ENCODE measurements at places on chromosomes 3 and 15. TPM values are rescaled to one million over a fixed set of nuclear protein-coding genes. Genes with fewer than 3 reads are reported as not detected.

GRCh38 chr3:156465194-156465593, 89.7 kb downstream of the SSR3 start:
- peak; percentile 13 for DNase-seq

GRCh38 chr3:49172551-49173041, 1.2 kb downstream of the KLHDC8B start:
- DNase-seq, result no peak

DNA sequence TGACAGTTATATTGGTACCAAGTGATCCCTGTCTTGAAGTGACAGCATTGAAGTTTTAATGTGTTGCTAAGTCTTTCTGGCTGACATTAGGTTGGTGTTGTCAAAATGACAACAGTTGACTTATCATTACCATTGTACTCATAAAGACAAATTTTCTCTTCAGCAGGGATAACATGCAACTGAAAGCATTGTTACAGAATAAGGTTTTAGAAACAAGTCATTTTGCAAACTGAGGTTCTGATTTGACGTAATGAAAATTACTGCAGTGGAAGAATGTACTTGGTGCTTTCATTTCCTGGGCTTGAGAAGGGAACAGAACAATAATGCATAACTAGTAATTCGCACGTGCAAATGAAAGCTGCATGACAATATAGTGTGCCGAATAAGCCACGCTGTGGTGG, 75.1 kb downstream of the MOBP start:
- DNase-seq, result no peak

The TMC3 gene
- total RNA-seq, result not detected

DNA sequence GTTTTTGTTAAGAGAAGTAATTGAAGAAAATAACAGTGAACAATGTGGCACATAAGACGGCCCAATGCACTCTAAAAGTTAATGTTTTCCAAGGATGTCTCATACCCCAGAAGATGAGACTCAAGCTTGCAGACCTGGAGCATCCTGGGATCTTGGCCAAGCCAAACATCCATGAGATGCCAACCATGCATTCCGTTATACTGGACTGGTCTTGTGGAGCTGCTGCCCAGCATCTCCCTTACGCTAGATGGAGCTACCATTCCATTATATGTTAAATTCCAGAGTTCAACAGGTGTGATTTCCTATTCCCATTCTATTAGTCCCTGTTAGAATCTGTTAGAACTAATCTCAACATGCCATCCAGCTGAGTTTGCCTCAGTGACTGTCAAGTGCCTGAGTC, 181.8 kb downstream of the PDCD6IP start:
- DNase-seq, result peak; percentile 51

DNA sequence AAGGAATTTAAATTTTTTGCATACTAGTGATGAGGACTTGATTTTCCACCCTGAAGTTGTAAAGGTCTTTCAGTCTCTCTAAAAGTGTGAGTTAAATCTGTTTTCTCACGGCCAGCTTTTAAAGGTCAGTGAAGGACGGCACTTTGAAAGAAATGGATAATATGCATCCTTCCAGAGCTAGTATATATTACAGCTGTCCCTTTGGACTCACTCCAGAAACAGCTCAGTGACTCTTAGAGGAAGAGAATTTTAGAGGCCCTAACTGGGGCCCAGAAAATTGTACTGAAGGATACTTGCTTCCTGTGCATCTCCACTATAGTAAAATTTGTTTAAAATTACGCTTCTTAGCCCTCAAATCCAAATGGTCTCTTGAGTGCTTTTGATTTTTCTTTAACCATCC, 41.6 kb downstream of the PIK3CA start:
- peak; percentile 13 for DNase-seq

DNA sequence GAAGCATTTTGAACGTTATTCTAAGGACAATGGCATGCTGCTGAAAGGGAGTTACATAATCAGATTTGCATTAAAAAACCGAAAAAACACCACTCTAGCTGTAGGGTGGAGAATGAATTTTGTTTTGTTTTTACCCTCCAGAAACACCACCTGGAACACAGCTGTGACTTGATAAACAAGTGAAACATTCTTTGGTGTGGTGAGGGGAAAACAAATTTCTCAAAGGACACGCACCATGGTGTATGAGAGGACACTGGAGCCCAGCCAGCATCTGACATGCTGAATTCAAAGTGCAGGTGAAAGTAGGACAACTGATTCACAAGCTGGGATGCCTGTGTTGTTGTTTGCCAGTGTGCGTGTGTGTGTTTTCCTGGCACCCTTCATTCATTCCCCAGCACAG, 554.5 kb upstream of the TBL1XR1 start:
- no peak for DNase-seq

The NDN gene
- not detected for total RNA-seq

GRCh38 chr15:62886431-62887071, 156.0 kb upstream of the TPM1 start:
- peak; percentile 57 for DNase-seq

DNA sequence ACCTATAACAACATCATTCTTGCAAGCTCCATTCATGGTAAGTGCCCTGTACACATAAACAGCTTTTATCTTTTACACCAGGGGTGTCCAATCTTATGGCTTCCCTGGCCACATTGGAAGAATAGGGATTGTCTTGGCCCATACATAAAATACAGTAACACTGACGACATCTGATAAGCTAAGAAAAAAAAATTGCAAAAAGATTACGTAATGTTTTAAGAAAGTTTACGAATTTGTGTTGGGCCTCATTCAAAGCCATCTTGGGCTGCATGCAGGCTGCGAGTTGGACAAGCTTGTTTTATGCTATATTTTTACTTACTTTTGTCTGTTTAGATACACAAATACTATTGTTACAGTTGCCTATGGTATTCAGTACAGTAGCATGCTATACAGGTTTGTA, 31.6 kb downstream of the ZNF654 start:
- no peak for DNase-seq

The RPP25 gene
- 0.10 TPM for total RNA-seq

The TRIM42 gene
- not detected for total RNA-seq

GRCh38 chr3:10268930-10269329, 20.7 kb downstream of the TATDN2 start:
- no peak for DNase-seq

GRCh38 chr15:67175643-67176071, 78.8 kb downstream of the AAGAB start:
- DNase-seq, result no peak

The ARNT2 gene
- total RNA-seq, result 2.2 TPM

DNA sequence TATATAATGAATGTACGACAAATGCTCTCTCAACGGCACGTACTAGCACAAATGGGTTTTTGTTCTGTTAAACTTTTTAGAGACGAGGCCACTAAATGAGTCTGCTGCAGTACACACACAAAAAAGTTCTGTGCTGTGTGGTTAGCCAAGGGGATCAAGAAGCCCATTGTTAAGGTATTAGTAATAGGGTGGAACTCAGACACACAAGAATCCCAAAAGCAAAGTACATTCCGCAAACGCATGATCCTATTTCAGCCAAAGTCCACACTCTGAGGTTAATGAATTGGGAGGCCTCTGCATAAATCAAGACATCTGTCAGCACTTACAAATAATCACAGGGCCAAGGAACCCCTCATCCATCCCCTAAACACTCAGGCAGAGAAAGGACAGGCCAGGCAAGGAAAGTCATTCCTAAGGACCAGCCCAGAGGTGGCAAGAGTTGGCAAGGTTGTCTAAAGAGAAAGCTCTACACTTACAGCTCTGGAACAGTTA, 12.1 kb downstream of the OSBPL10 start:
- peak; percentile 98 for DNase-seq

The CD96 gene
- total RNA-seq, result 0.22 TPM

The TNFSF10 gene
- 181 TPM for total RNA-seq

- peak; percentile 93 for DNase-seq
These were observed 27.9 kb upstream of the TGFBR2 start for GRCh38 chr3:30578479-30578878.

DNA sequence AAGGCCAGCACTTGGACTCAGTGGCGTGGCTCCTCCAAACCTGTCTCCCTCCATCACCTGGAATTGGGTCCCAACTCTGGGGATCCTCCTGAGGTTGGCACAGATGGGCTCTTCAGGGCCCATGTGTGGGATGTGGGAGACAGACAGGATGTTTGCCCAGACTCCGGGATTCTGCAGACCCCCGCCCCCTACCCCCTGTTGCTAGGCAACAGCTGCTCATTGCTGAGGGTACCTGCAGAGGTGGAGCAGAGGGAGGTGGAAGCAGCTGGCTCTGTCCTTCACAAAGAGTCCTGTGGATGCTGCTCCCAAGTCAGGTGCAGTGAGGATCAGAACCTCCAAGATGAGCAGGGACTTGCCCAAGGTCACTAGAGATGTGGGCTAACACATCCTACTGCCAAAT, 40.0 kb upstream of the SLC6A1 start:
- DNase-seq, result no peak

The FBLN2 gene
- total RNA-seq, result 0.30 TPM

The IMP3 gene
- 148 TPM for total RNA-seq

DNA sequence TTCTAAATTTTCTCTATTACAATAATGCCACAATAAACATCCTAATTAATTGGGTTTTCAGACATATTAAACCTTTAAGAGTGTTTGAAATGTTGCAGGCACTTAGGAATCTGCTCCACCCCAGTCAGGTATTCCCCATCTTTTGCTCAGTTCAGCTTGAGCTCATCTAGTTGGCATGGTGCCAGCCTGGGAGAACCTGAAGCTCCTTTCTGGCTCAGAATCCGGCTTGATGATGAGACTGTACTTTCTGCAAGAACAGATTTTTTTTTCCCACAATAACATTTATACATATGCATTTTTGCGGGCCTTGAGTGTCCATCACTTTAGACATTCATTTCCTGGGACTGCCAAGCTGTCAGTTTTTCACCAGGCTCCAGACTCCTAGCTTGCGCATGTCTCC, 7.7 kb upstream of the OXSR1 start:
- DNase-seq, result no peak

DNA sequence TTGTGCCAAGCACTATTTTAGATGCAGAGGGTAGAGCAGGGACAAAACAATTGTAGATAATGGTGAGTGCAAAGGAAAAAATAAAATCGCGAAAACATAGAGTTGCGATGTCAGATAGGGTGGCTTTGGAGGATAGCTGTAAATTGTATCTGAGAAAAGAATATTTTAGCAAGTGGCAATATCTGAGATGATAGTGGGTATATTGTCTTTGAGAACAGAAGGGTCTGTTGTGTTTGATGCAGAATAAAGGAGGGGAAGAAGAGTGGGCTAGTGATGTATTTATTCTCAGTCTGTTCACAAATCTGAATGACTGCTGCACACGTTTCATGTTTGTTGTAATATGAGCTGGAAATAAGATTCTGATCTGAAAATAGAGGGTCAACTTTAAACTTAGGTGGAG, 396.8 kb downstream of the CADM2 start:
- no peak for DNase-seq

- peak; percentile 43 for DNase-seq
These were observed 104.4 kb downstream of the RBMS3 start for GRCh38 chr3:29385046-29385830.

- DNase-seq, result no peak
These were observed 7.1 kb downstream of the CELSR3 start for GRCh38 chr3:48655606-48656005.

- DNase-seq, result no peak
These were observed 331.5 kb upstream of the CFAP20DC start for GRCh38 chr3:59381282-59381681.

GRCh38 chr3:59213860-59214259, 164.0 kb upstream of the CFAP20DC start:
- no peak for DNase-seq

GRCh38 chr3:154931484-154931883, 148.6 kb upstream of the MME start:
- peak; percentile 21 for DNase-seq

DNA sequence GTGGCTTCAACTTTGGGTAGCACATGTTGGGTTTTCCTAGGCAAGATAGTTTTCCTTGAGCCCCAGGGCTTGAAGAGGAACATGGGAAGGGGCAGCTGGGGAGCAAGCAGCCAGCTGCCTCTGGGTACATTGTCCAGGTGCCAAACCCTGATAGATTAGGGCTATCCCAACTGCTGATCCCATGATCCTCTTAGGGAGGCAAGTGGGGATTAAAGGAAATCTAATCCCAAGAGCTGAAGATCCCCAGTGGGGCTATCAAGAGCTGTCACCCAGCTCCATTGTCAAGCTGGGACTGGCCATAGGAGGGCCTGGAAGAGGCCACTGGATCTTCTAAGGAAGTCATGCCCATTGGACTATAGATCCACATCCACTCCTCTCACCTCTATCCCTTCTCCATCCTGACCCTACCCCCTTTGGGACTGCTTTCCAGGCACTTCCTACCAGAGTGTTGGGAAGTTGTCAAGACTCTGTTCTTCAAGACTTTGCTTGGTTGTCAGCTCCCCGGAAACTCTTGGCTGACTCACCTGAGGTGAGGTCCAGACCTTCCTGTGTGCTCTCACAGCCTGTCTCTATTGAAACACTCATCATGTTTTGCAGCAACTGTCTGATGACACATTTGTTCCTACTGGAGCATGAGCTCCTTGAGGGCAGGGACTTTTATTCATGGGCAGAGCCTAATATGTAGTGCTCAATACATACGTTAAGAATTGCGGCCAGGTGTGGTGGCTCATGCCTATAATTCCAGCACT, 5.9 kb downstream of the CAMK2N2 start:
- DNase-seq, result peak; percentile 46

DNA sequence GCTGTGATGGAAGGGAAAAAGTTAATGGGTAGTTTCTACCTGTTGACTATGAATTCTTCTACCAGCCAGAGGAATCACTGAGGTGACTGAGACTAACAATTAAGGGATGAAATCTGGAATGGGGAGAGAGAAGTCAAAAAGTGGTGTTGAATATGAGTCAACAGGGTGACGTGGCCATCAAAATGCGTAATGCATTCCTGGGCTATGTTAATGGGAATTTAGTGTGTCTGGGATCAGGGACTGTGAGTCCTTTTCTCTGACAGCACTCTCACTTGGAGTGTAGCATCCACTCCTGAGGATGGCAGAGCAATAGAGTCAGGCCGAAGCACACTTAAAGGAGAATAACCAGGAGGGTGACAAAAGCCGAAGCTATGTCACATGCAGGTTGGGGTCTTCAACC, 60.4 kb downstream of the MESD start:
- peak; percentile 92 for DNase-seq

DNA sequence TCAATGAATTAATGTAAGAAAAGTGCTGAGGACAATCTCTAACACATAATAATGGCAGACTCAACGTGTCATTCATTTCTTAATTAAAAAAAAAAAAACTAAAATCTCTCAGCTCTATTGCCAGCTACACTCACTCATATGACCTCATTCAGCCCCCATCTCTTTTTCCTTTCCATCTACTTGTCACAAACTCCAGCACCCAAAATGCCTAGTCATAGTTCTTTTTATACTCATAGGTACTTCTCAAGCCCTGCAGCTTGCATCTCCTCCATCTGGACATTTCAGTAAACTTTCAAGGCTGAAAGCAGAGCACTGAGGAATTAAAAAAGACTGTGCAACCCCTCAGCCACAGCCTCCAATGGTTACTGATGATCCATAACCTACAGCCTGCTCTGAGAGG, 109.8 kb downstream of the PLCH1 start:
- no peak for DNase-seq

The OXTR gene
- total RNA-seq, result 68.4 TPM

- no peak for DNase-seq
These were observed 54.8 kb downstream of the ARHGEF26 start for GRCh38 chr3:154176036-154176435.

- DNase-seq, result no peak
These were observed 13.2 kb downstream of the SIDT1 start for GRCh38 chr3:113545594-113545993.

The CLDN11 gene
- total RNA-seq, result 39.0 TPM

The BCHE gene
- 8.0 TPM for total RNA-seq

The GOLGA8G gene
- 0.12 TPM for total RNA-seq

Data from M059J (cell line).